Posterior vena cava (tissue), 2 donors: ENCODE measurements at places on chromosomes 6 and 20. TPM values are rescaled to one million over a fixed set of nuclear protein-coding genes. Genes with fewer than 3 reads are reported as not detected.

GRCh38 chr6:41713650-41714291, 21.6 kb downstream of the TFEB start:
- DNase-seq = no peak

DNA sequence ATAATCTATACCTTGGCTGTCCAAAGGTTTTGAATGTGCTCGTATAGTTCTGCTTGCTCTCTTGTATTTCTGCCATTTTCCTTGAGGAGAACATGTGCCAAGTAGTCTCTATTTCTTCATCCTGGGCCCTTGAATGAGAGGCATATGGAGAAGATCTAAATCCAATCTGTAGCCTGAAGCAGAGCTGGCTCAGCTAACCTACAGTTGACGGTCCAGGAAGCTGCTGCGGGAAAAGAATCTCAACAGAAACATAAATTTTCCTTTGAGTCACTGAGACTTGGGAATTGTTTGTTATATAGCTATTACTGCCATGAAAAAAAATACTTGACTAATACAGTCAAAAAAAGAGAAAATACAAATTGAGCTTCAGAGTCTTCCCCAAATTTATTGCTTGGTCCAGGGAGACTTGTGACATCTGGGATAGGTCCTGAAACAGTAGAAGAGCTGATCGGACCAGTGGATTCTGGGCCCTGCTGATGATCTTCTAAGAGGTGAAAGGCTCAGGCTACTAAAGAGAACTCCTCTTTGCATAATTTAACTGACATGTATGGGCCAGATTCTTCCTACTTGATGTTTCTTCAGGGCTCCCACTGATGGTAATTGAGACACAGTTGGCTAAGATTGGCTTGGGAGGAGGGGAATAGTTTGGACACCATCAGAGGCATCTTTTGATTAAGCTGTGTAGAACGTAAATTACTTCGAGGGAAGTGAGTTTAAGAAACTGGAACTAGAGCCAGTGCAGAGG, 29.9 kb upstream of the PLCB4 start:
- DNase-seq = no peak

DNA sequence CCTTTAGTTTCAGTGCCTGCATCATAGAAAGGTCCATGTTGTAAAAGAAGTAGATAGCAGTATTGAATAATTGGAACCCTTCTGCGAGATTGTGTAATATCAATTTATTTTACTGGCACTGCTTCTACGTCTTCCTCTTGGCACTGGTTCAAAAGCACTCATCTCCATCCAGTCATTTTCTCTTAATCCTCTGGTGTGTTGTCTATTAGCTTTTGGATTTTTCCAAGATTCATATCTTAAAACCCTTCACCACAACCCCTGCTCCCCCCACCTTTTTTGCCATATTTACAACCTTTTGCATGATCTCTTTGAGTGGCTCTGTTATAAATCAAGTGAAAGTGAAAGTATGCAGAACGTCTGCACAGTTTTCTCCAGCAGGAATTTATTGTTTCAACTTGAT, 76.6 kb upstream of the HSF2 start:
- no peak for DNase-seq

DNA sequence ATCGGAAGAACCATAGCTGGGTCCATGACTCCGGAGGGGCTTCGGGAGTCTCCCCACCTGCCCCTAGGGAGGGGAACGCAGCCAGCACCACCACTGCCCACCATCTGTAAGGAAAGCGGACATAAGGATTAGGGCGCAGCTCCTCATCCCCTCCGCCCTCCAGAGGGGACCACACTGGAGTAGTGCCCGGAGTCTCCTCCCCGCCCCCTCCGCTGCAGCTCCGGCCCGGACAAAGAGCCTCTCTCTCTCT, 628 bp downstream of the SLC35B2 start:
- DNase-seq = no peak

DNA sequence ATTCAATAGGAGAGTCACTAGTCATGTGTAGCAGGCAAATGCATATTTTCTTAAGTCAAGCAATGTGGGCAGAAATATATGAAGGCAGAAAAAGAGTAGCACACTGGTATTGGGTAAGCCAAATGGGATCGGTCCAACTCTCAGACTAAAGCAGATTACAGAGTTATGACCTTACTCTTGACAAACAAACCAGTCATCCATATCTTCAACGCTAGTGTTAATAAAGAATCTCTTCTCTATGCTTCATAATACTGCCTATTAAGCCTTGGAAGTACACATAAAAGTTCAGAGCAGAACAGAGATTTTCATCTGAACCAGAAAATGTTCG, 320.2 kb upstream of the JARID2 start:
- no peak for DNase-seq

DNA sequence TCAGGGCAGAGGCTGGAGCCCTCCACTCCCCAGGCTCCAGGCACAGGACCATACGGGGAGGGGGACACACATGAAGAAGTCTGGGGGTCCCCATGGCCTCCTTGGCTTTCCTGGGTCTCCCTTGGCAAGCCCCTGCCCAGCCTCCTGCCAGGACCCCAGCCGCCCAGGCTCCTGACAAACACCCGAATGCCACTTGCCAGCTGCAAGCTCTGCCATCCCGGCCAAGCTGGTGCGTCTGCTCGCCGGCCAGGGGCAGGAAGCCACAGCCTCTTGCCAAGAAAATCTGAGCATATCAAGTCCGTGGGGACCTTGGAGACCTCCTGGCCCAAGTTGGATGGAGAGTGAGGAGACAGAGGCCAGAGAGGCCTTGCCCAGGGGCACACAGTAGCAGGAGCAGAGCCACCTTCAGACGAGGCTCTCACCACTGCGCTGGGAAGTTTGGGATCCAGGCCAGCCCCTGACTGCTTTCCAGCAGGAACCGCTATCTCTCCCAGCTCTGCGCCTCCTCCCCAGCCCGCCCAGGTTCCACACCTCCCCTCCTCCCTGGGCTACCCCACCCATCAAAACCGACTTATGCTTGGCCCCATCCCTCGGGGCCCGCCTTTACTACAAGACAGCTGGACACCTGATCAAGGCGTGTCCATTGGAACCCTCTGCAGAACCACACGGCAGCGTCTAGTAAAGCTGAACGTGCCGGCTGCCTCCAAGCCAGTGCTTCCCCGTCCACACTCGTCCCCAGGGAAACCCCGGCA, 80.2 kb downstream of the GRM4 start:
- no peak for DNase-seq

DNA sequence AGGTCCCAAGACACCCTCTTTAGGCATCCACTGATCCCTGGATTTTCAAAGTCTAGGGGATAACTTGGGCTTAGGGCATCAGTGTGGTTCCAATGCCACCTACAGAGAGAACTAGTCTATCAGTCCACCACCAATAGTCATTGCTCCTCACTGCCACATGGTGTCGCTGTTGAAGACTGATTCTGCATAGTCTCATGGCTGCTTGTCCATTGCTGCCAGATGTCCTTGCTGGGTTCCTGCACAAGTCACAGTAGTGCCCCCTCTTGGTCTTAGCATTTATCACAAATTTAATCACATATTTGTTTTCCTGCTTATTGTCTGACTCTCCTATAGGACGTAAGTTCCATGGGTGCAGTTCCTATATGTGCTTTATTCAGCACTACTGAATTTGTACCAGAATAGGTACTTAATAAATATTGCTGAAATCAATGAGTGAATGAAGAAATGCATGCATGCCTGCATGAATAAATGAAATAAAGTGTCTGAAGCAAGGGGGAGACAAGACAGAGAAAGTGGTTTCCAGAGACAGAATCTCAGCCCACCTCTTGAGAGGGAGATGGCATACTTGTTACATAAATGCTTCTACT, 45.9 kb upstream of the RALY start:
- no peak for DNase-seq

- no peak for DNase-seq
These were observed 93.7 kb downstream of the CDS2 start for GRCh38 chr20:5220321-5221060.

GRCh38 chr20:34871320-34871926, 1.2 kb downstream of the GGT7 start:
- no peak for DNase-seq

- DNase-seq = peak; percentile 79
These were observed 10.9 kb upstream of the CD93 start for GRCh38 chr20:23096986-23097520.

DNA sequence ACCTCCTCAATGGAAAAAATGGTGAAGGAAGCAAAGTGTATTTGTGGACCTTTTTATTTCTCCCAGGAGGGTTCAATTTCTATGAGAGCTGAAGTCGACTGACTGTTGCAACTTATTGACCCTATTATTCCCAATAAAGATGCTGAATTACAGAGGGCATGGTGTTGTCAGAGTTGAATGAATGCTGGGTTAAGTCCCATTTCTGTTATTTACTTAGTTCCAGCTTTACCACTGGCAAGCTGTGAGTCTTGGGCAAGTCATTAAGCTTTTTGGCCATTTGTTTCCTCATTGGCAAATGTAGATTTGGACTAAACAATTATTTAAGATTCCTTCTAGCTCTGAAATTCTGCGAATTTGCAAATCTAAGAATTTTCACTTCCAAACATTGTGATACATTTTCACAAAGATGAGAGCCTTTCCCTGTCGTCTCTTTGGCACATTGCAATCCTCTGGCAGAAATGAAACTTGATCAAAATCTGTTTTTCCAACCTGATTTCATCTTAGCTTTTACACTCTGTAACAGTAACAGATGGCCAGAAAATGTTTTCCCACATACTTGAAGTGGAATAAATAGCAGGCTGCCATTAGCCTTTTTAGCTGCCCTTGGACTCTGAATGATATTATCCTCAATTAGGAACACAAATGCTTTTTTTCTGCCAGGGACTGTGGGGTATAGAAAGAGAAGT, 21.3 kb downstream of the BLTP3A start:
- no peak for DNase-seq

- no peak for DNase-seq
These were observed 69.3 kb upstream of the BLCAP start for GRCh38 chr20:37596890-37597536.

- DNase-seq = no peak
These were observed 110.6 kb downstream of the PREX1 start for GRCh38 chr20:48717095-48717672.

DNA sequence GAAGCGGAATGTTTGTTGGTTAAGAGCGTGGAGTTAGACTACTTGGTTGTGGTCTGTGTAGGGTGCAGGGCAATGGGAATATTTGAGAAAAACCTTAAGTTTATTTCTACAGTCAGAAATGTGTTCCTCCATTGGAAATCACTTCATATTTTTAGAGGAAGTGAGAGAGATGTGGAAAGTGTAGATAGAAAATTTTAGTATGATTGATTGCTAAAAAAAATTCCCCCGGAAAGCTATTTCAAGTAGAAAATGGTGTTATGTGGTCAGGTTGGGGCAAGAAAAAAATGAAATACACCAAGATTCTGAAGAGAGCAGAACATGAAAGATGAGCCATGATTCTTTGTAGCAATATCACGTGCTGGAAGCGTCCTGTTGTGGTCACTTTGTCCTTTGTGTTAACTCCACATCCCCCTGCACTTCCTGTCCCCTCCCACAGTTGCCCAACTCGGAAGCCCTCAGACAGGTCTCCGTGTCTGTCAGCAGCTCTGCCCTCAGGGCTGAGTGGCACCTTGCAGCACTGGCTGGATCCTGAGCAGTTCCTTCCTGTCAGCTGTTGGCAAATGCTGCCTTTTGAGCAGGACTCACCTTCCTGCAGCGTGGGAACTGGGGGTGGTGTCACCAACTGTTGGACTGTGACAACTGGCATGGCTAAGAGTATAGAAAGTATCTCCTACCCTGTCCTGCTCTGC, 137.5 kb upstream of the SLC24A3 start:
- no peak for DNase-seq

DNA sequence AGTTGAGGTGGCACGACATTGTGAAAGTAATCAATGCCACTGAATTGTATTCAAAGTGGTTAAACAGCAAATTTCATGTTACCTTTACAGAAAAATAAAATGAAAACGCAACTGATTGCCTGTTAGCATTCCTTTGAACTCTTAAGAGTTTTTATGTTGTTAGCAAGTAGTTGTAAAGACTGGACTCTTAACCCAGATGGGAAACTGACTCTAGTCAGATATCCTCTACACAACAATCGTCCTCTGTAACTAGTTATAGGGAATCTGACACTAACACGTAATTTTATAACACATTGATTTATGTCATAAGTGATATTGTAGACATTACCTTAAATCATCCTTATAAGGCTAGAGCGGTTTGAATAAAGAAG, 3.0 kb upstream of the FBXO9 start:
- DNase-seq = no peak

GRCh38 chr6:108565893-108566292, 5.2 kb downstream of the FOXO3 start:
- DNase-seq = no peak

DNA sequence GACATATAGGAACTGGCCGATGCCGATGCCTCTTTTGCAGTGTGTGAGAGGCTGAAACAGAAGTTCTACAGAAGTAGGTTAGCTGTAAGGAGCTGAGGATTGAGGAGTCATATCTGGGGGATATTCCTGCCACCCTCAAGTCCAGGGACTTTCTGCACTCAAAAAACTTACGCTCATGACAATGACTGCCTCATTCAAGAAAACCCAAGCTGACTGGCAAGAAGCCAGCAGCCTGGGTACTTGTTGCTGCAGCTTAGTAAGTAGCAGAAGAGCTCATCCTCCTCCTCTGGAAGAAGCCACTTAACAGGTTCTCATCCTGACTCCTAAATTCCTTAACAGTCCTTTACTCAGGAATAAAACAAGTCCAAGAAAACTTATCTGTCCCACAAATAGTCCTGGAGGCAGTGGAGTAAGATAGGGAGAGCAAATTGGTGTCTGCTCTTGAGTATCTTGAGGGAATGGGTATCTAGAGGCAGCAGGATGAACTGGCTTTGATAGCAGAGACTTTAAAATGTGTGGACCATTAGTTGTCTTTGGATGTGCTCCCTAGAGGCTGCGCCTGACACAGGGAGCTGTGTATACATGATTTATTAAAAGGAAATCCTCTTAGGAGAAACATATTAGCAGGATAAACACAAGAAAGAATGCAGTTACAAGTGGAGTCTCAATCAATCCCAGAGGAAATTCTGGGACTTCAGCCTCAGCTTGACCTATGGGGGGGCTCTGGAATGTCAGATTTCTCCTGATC, 7.4 kb downstream of the CALHM5 start:
- DNase-seq = no peak

GRCh38 chr6:96683819-96684528, 121.0 kb downstream of the FHL5 start:
- DNase-seq = no peak

GRCh38 chr6:14921170-14921569, 324.7 kb upstream of the JARID2 start:
- peak; percentile 91 for DNase-seq

GRCh38 chr6:117601811-117602150, 530 bp downstream of the GOPC start:
- DNase-seq = no peak

Gene CAGE1
- not detected for total RNA-seq

Gene FAM83B
- not detected for total RNA-seq

Gene C20orf173
- total RNA-seq = not detected

Gene GSTA3
- not detected for total RNA-seq

Gene RUNX2
- 1.00 TPM for total RNA-seq

Gene KCNK5
- total RNA-seq = 0.76 TPM
